ENCODE measurements at places on chromosomes 5 and 9.

DNA sequence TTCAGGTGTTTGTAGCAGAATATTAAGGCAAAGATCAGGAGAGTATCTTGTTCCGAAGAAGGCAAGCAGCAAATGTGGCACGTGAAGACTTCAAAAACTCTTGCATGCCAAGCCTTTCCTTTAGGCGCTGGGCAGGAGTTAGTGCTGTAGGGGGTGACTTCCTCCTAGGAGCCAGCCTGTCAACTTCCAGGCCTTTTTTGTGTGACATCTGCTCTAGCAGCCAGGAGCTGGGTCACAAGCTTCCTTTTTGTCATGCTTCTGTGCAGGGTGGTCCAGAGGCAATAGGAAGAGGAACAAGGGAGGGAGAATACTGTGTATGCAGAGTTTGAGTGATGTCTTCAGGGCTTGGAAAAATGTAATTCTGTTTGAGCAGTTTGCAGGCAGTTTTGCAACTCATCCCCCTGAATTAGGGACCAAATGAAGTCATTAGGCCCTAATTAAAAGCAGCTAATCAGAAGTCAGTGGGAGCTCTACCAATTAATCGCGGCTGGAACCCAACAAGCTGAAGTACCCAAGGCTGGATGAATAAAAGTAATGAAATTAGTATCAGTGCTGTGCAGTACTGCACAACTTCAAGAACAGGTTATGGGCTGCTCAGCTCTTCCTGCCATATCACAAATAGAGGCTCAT is 53.5 kb downstream of the TLR4 start:
- no peak for DNase-seq

DNA sequence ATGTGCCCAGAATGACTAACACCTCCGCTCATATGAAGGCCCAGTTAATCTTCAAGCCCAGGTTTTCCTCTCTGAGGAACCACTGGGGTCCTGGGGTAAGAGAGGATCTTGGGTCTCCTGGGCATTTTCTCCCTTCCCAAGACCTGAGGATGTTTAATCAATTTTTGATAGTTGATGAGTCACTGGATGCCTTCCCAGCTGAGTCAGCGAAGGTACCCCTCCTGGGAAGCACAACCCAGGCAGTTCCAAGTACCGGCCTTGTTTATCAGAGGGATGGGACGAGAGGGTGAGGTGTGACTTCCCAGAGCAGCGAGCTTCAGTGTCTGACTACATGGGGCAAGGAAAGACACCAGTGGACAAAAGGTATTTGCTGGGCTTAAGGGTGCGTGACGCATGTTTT is 119.6 kb upstream of the IL12B start:
- no peak for DNase-seq

- peak; percentile 58 for DNase-seq
These were observed 21.9 kb upstream of the TERT start for GRCh38 chr5:1316588-1317340.

GRCh38 chr9:106622164-106622487 is 240.8 kb upstream of the ZNF462 start:
- peak; percentile 68 for DNase-seq

- no peak for DNase-seq
These were observed 81.1 kb downstream of the PLK2 start for GRCh38 chr5:58378613-58379390.

DNA sequence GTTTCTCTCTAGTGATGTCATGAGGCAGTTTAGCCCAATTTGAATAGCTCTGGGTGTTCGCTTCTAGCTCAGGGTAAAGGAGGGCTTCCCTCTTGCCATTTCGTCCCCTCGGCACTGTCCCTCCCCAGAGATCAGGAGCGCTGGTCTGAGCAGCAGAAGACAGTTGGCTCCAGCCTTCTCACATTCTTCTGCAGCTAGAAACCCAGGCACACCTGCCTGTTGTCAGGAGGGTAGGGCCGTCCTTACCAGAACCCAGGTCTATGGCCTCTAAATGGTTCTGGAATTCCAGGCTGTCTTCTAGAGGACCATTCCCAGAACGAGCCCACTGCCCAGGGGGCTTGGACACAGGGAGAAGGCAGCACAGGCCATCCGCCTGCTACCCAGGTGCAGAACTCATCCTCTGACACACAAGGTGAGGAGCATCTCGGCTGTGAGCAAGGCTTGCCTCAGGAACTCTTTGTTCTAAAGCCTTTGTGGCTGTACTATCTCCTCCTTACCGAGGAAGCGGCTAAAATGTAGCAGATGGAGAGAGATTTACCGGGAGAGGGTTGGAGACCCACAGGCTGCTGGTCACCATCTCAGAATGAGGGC is 255.6 kb upstream of the IRX2 start:
- no peak for DNase-seq

DNA sequence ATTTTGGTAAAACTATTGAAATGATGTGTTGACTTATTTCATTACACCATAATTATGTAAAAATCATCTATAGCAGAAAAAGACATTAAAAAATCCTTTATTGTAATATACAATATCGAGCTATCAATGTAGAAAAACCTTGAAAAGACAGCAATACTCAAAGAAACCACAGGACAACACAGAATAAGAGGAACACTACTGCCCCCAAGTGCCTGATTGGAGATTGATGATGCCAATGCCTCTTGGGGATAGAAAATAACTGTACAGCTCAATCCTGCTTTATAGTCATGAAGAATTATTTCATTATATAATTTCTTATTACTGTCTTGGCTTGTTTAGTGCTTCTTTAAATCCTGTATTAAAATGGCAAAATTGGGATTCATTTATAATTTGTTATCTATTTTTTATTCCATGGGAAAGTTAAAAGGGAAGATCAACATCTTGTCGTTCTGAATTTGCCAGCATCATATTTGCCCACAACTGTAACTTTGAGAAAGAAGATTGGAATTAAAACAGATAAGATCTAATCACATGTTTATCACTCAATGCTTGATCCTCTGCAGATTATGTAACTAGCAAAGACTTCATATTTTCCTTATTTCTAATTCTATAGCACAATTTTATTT is 337.5 kb downstream of the CDH9 start:
- no peak for DNase-seq

DNA sequence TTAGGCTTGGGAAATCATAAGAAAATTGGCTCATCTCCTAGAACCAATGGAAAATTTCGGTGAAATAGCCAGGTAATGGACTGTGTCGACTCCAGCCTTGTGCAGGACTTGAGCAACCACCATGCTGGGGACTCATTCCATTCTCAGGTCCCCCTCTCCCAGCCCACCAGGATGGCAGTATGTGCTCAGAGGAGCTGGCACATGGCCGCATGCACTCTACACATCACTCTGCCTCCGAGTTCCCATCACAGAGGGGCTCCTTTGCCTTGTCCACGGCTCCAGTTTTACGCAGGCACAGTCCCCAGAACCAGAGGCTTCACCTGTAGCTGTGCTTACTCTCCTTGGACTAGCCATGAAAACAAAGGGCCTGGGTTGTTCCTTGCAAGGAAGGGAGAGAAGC is 149.3 kb downstream of the PAX5 start:
- no peak for DNase-seq

GRCh38 chr9:91555132-91555531 is 131.5 kb upstream of the NFIL3 start:
- DNase-seq, result no peak

- DNase-seq, result no peak
These were observed 152.3 kb downstream of the TTC39B start for GRCh38 chr9:15154677-15155076.

DNA sequence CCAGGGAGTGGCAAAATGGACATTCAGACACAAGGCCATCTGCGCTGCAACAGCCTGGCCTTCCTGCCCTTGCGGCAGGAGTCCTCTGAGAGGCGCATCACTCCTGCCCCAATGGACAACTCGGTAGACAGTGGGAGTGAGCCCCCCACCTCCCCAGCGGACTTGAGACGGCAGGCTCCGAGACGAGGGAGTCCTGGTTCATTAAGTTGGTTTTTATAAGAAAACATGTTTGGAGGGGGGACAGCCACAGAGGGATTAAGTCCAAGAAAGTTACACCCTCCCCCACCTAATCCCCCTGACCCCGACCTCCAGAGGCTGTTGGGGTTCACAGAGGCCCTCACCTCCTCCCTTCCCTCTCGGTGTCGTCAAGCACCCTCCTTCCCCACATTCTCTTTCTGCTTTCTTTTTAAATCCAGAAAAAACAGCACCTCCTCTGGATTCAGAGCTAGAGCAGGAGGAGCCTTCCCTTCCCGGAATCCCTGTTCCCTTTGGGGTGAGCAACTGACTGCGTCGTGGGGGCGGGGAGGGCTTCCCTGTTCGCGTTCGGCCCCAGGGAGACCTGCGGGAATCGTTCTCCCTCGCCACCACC is 1.8 kb upstream of the EGR1 start:
- DNase-seq, result no peak

DNA sequence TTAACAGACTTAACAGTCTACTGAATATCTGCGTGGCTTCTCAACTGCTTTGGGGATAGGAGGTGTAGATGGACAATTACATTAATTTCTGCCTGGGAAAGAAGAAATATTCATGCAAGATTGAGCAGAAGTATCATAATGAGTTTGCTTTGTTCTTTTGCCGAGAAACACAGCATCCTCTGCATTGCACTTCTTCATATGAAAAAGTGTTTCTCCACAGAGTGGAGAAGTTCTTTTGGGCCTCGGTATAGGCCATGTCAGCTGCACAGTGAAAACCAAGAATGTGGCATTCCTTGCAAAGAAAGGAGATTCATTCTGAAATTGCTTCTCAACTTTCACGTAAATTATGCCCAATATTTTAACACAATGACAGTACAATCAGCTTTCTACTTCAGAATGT is 17.6 kb upstream of the SNX2 start:
- DNase-seq, result no peak

DNA sequence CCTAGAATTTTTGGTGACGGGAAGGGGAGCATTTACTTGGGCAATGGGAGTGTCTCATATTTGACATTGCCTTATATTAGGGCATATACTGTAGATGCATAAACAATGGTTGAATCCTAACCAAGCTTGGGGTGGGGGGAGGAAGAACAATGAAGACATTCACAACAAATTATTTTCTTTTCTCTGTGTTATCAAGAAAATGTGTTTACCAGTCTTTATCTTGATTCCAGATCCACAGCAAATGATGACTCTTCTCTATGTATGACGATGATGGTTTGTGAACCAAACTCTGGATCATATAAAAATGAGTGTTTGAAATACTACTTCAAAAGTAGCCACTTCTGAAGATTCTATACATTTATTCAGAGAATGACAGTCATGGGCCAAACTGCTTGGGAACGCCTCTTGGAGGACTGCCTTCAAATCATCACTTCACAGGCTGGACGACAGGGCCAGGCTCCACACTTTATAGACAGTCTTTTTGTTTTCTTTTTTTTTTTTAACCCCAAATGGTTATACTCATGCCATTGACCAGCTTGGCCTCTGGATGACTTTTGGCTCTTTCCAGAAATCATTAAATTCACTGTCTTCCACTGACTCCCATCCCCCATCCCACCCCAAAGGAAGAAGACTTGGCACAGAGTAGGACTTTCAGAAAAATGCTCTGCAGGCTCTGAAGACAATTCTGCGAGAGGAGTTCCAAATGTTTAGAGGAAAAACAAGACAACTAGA is 123.8 kb upstream of the LIFR start:
- peak; percentile 75 for DNase-seq

- DNase-seq, result peak; percentile 55
These were observed 70.8 kb upstream of the COL5A1 start for GRCh38 chr9:134570711-134571325.
